ENCODE measurements at places on chromosomes 5 and 9.

DNA sequence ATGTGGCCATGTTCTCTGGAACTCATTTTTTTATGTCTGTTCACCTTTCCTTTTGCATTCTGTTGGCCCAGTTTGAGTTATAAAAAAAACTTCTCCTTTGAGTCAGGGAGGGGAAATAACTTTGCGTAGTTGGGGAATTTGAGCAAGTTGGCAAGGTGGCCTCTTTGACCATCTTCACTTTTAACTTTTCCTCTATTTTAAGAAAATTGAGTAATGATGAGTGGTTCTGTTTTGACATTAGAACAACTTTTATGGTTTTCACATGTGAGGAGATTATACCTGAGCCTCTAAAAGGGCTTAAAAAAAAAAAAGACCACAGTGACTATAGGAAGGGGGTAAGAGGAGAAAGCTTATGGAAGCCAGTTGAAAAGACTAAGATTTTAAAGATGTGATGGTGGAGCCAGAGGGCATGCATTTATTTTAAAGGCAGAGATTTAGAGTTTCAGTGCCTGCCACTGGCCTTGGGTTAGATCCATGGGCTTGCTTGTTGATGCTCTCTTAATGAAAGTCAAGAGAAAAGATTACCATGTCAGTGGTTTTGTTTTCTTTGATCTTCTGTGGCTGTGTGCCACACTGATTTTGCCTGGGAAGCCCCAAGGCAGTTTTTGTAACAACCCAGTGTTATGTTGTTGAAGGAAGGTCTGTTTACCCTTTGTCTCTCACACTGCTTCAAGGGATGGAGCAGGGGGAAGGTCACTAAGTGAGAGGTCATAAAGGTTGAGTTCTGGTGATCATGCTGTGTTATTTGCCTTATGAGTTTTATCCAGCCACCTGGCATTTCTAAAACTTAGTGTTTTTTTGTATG, 219.7 kb upstream of the CD180 start:
- DNase-seq: no peak

DNA sequence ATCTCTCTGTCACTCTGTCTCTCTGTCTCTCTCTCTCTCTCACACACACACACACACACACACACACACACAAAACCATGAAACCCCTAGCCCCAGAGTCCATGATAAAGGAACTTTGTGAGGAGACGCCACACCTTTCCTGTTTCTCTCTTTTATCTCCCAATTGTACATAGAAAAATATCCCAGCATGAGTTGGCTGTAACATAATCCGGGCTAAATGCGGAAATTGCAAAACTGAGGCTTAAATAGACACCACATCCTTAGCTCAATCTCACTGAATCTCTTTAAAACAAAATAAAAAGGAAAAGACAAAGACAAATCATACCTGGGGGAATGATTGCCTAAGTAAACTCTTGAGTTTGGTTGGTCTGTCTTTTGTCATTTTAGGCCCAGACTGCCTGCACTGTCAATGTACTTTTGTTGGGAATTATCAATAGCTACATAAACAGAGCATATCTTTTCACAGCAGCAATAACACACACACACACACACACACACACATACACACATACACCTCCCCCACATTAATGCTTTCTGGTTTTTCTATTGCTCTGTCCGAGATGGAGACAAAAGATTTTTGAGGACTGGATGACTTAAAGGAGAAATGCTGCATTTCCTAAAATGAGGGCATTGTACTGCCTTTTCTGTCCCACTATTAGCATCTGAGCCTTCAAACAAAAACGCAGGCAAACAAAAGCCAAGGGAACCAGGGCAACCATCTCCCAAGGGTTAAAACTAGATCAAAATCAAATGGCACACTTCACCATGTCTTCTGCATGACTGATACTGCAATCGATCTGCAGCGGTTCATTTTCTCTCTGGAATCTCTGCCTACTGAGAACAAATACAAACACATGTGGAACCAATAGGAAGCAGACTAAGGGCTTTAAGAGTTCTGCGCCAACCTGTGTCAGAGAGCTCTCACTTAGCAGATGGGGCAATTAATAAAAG, 321.5 kb downstream of the NFIB start:
- DNase-seq: no peak

DNA sequence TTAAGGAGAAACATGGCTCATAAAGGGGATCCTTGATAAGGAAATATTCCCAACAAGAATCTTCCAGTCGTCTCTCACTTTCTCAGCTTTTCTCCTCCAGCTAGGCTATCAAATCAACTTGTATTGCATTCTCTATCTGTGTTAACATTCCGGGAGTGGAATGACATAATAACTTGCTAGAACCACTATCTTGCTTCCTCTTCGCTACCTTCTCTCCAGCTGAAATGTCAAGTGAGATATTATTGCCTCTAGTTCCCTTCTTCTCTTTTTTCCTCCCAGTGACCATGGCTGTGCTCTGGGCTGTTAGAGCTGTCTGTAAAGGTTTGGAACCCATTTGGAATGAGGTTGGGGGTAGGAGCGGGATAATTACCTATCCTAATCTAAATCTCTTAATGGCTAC, 1329.5 kb upstream of the WWC1 start:
- DNase-seq: no peak

DNA sequence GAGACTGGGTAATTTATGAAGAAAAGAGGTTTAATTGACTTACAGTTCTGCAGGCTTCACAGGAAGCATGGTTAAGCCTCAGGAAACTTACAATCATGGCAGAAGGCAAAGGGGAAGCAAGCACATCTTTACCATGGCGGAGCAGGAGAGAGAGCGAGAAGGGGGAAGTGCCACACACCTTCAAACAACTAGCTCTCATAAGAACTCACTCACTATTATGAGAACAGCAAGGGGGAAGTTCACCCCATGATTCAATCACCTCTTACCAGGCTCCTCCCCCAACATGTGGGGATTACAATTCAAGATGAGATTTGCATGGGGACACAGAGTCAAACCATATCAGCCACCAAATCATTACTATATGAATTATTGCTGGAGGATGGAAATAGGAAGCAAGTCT, 30.3 kb upstream of the STX17 start:
- no peak for DNase-seq

- no peak for DNase-seq
Observed at GRCh38 chr9:69611221-69611620, 61.0 kb downstream of the APBA1 start.

DNA sequence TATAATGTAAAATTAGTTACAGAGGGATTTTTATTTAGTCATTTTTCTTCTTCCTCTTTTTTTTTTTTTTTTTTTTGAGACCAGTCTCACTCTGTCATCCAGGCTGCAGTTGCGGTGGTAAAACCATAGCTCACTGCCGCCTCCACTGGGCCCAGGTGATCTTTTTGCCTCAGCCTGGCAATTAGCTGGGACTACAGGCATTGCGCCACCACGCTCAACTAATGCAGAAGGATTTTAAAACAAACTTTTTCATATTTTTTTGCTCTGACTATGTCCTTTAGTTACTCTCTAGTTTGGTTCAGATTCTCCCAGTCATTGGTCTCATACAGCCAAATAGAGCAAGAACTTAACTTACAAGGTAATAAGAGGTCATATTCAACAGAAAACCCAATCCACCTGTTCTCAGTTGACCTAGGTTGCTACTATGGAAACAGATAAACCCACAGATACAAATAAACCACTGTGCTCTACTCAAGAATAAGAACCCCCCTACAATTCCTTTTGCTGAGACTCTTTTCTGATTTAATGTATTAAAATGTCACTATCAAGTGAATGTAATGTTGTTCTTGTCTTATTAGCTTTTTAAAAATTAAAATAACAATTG, 50.1 kb upstream of the TTC39B start:
- DNase-seq: no peak

DNA sequence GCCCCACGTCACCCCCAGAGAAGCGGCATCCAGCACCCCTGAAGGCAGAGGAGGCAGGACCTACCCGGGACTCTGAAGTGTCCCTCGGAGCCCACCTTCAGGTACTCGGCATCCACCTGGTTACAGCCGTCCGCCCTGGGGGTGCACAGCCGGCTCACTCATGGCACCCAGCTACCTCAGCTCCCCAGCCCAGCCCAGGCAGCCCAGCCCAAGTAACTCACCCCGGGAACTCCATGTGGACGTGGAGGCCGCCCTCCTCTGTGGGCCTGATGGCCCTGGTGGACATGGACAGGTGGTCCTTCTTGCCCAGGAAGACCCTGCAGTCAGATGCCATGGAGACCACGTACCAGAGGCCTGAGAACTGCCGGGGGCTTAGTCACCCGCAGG, 676 bp downstream of the LCN15 start:
- no peak for DNase-seq

DNA sequence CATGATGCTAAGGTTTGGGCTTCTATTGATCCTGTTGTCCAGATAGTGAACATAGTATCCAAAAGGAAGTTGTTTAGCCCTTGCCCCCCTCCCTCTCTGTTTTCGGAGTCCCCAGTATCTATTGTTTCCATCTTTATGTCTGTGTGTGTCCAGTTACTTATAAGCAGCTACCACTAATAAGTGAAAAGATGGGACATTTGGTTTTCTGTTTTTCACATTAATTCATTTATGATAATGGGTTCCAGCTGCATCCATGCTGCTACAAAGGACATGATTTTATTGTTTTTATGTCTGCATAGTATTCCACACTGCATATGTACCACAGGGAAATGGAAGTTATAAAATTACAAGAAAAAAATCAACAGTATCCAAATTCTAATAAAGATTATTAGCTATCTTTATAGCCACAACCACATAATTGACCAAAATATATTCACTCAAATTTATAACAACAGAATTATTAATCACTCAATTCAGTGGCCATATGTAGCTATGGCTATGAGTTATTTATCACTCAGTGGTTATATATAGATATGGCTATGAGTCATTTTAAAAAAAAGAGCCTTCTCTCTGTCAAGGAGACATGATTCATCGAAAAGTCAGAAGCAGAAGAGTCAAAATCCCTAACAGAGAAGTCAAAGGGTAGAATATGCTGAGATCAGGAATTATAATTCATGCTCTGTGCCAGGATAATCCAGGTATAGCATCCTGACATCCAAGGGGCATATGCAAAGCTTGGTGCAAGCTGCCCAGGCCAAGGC, 367.5 kb downstream of the DEPDC1B start:
- peak; percentile 22 for DNase-seq

- no peak for DNase-seq
Observed at GRCh38 chr9:123157221-123157620, 111.2 kb downstream of the STRBP start.
